ENCODE measurements at places on chromosomes 6 and 20.

GRCh38 chr6:37074053-37074827, 68.8 kb downstream of the FGD2 start:
- no peak for DNase-seq
- no peak overlapping the region for H3K4me3 ChIP-seq
- peaks cover 18% of the 10 kb centered on the region for H3K4me1 ChIP-seq
- H3K27me3 ChIP-seq: peaks cover 4% of the 10 kb centered on the region
- H3K36me3 ChIP-seq: no peaks in the 10 kb centered on the region

DNA sequence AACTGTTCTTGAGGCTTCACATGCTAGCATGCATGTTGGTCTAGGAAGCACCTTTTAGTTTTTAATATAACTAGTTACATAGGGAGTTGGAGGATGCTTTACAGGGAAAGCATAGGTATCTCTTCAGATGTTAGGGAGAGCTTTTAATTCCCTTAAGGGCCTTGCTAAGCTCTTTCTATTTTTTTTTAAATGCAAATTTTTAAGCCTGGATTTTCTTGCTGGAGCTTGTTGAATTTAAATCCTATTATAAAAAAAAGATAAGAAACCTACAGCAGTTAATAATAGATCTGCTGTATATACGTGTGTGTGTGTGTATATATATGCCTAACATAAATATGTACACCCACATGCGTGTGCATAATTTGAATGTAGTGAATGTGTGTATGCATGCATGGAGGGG, 79.0 kb downstream of the FIG4 start:
- DNase-seq: no peak
- peaks cover 6% of the 10 kb centered on the region for H3K4me1 ChIP-seq
- no peaks in the 10 kb centered on the region for H3K27me3 ChIP-seq
- H3K27ac ChIP-seq: no peak overlapping the region
- H3K4me3 ChIP-seq: no peak overlapping the region
- peaks cover 6% of the 10 kb centered on the region for H3K36me3 ChIP-seq

- DNase-seq: no peak
- peaks cover 8% of the 10 kb centered on the region for H3K27me3 ChIP-seq
- no peak overlapping the region for H3K27ac ChIP-seq
- H3K4me1 ChIP-seq: peaks cover 8% of the 10 kb centered on the region
- no peak overlapping the region for H3K4me3 ChIP-seq
Observed at GRCh38 chr6:22966691-22967422, 397.5 kb downstream of the HDGFL1 start.

DNA sequence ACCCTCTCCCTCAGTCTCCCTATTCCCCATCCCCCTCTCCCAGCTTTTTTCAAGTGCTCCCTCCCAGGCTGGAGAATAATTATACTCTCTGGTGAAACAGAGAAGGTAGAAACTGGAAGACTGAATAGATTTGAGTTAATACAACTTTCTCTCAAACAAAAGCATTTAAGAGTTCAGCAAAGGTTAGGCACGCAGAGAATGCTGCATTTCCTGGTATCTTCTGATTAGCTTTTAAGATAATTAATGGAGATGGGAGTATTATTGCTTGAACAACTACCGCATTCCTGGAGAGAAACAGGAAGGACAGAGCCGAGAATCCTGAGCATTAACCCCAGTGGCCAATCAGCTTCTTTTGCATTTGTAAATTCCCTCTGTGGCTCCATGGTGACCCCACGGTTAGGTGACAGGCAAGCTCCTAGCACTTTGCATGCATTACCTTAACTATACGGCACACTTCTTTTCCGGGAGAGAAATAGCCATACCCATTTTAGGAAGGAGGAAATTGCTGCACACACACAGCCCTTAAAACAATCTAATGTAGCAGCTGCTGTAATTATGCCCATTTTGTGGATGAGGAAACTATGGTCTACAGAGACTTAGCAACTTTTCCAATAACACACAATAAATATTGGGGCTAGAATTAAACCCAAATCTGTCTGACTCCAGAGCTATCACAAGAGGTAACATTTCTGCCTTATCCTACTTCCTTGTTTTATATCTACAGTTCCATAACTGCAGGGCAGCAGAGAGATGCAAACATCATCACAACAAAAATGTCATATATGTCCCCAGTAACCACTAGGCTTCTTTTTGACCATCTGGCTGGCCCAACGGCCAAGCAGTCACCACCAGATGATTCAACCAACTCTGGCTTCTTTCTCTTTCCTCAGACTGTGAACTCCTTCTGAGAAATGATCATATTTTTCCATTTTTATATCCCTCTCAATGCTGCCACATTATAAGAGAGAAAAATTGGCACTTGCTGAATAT, 169.9 kb downstream of the CD24 start:
- DNase-seq: no peak
- peaks cover 8% of the 10 kb centered on the region for H3K27me3 ChIP-seq
- H3K36me3 ChIP-seq: no peaks in the 10 kb centered on the region
- no peak overlapping the region for H3K4me3 ChIP-seq
- H3K4me1 ChIP-seq: no peaks in the 10 kb centered on the region

DNA sequence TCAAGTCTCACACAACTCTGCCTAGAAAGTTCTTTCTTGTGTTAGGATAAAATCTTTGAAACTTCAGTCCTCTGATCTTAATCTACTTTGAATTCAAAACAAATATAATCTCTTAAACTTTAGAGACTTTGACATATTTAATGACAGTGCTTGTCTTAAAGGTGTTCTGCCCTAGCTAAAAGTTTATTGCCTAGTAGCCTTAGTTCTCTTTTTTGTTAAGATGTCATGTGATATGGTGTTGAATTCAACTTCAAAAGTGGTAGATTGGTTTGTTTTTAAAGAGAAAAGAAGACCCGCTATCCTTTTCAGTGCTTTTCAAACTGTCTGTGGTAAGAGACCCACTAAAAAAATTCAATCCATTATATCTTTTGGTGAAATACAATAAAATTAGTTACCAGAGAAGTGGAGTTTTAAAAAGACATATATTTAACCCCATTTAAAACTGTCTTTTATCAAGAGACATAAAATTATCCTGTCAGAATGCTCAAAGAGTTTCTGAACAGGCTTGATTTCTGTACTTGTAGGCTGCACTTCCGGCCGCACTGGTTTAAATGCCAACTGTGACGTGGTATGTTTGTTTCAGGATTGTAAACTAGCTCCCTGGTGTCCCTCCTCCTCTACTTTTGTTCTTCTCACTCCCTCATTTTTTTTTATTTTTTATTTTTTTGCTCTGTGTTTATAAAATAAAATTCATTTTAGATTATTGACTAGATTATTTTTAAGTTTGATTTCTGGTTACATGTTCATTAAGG, 76.5 kb downstream of the QKI start:
- no peaks in the 10 kb centered on the region for H3K36me3 ChIP-seq
- H3K4me3 ChIP-seq: no peak overlapping the region

All from activated T-helper 2 cell treated with anti-CD3 and anti-CD28 coated beads, Interferon-gamma antibody, Interleukin-2, Interleukin-4, amounts not matched to agents 10 μg/mL and 5 μg/mL and 100 μg/mL, durations not matched to agents 14 hours and 24 hours and 36 hours (primary cell).